ENCODE measurements at places on chromosomes 12 and 14. TPM values are rescaled to one million over a fixed set of nuclear protein-coding genes. Genes with fewer than 3 reads are reported as not detected.

DNA sequence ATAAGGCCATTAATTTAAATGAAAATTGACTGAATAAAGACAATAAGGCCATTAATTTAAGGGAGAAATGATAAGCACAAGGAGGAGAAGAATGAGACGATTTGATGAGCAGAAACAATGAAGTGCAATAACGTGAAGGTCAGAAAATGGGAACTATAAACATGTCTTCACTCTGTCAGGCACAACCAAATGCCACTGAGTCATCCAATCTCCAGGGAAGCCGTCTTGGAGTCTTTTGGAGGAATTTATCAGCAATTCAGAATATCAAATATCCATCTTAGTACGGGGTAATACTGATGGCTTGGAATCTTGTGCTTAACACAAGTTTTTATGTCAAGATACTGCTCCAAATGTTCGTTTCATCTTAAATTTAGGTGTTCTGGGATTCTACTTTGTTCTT is 159.9 kb downstream of the CAPZA3 start:
- H3K4me3 ChIP-seq, result no peak overlapping the region
- DNase-seq, result no peak
- peaks cover 9% of the 10 kb centered on the region for H3K4me1 ChIP-seq
- H3K36me3 ChIP-seq, result no peaks in the 10 kb centered on the region
- H3K27me3 ChIP-seq, result no peaks in the 10 kb centered on the region

- no peak overlapping the region for H3K4me3 ChIP-seq
- DNase-seq, result no peak
Measured at GRCh38 chr14:75941030-75941429, 40.8 kb downstream of the TGFB3 start.

GRCh38 chr12:105562199-105562971 is 231.9 kb downstream of the C12orf75 start:
- DNase-seq, result no peak
- H3K27ac ChIP-seq, result no peak overlapping the region
- peaks cover 4% of the 10 kb centered on the region for H3K4me1 ChIP-seq

DNA sequence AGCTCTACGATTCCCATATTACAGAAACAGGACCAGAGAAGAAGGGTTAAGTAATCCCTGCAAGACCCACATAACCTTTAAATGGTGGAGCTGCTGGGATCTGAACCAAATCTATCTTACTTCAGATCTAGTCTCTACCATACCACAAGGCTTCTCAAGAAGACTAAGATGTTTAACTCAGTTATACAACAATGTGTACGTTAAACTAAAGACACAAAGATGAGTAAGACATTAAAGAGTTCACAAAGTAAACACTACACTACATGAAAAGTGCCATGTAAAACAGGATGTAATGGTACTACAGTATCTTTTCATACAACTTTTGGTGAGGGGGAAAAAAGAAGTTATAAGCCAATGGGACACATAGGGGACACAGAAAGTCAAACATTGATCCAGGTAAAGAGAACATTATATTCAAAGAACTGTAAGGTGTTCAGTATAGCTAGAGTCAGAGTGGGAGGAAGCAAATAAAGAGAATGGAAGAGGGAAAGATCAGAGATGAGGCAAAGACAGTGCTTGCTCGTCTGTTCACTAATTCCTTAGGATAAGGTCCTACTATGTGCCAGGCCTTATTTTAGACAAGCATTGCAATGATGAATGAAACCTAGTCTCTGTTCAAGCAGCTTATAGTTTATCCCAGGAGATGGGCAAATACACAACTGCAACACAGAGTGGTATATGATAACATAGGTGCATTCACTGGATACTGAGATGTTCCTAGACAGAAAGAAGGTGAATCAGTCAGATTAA is 7.7 kb downstream of the TMED10 start:
- DNase-seq, result no peak
- H3K4me3 ChIP-seq, result no peak overlapping the region
- H3K27ac ChIP-seq, result no peak overlapping the region
- H3K36me3 ChIP-seq, result no peaks in the 10 kb centered on the region
- no peaks in the 10 kb centered on the region for H3K4me1 ChIP-seq

GRCh38 chr12:104520242-104520900 is 63.6 kb downstream of the CHST11 start:
- H3K4me3 ChIP-seq, result no peak overlapping the region
- peaks cover 15% of the 10 kb centered on the region for H3K4me1 ChIP-seq
- DNase-seq, result no peak

SERPINA12 gene
- total RNA-seq, result not detected

MMP17 gene
- 7.1 TPM for total RNA-seq
